Activated CD8-positive, alpha-beta T cell treated with anti-CD3 and anti-CD28 coated beads, Interleukin-2, amount 10 ng/mL, durations not matched to agents 7 days and 5 days (primary cell): ENCODE measurements at places on chromosomes 3 and 15.

GRCh38 chr3:168330983-168331382, 235.3 kb upstream of the GOLIM4 start:
- H3K27ac ChIP-seq: no peak overlapping the region
- DNase-seq: no peak
- no peak overlapping the region for H3K4me3 ChIP-seq
- no peaks in the 10 kb centered on the region for H3K36me3 ChIP-seq
- H3K4me1 ChIP-seq: no peaks in the 10 kb centered on the region

- no peaks in the 10 kb centered on the region for H3K27me3 ChIP-seq
- H3K4me1 ChIP-seq: peaks cover 29% of the 10 kb centered on the region
- peaks cover 28% of the 10 kb centered on the region for H3K36me3 ChIP-seq
- no peak for DNase-seq
- H3K27ac ChIP-seq: peak overlapping the region; percentile 73
- H3K4me3 ChIP-seq: peak overlapping the region; percentile 24
Observed at GRCh38 chr15:64110950-64111678, 15.3 kb downstream of the SNX1 start.

DNA sequence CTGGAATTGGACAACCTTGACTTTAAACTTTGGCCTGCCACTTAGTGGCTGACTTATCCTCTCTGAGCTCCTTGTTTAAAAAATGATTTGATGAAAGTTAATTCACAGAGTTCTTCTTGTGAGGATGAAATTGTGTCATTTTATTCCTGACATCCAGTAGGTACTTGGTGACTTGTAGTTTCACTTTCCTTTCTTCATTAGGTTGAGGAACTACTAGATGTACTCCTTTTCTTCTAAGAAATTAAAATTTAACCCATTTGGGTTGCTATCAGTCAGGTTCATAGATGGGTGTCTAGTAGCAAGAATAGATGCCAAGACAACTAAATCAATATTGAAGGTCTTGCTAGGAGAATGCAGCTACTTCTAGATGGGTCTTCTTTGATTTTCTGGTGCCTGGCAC, 5.2 kb downstream of the NR1D2 start:
- H3K27ac ChIP-seq: peak overlapping the region; percentile 80
- H3K36me3 ChIP-seq: no peaks in the 10 kb centered on the region
- H3K4me1 ChIP-seq: peaks cover 35% of the 10 kb centered on the region
- no peaks in the 10 kb centered on the region for H3K27me3 ChIP-seq

- H3K27me3 ChIP-seq: peaks cover 17% of the 10 kb centered on the region
- DNase-seq: peak; percentile 81
- peaks cover 55% of the 10 kb centered on the region for H3K4me1 ChIP-seq
Observed at GRCh38 chr3:194306109-194306686, 44.9 kb downstream of the CPN2 start.

- DNase-seq: no peak
- no peaks in the 10 kb centered on the region for H3K36me3 ChIP-seq
- H3K4me1 ChIP-seq: no peaks in the 10 kb centered on the region
- H3K27ac ChIP-seq: no peak overlapping the region
- no peak overlapping the region for H3K4me3 ChIP-seq
- peaks cover 19% of the 10 kb centered on the region for H3K27me3 ChIP-seq
Observed at GRCh38 chr15:60316961-60317360, 80.8 kb downstream of the ANXA2 start.

GRCh38 chr3:10744098-10744465, 71.9 kb upstream of the SLC6A11 start:
- no peaks in the 10 kb centered on the region for H3K4me1 ChIP-seq
- DNase-seq: peak; percentile 54
- H3K36me3 ChIP-seq: no peaks in the 10 kb centered on the region
- H3K27me3 ChIP-seq: peaks cover 3% of the 10 kb centered on the region

- H3K4me3 ChIP-seq: no peak overlapping the region
- no peaks in the 10 kb centered on the region for H3K36me3 ChIP-seq
- no peak overlapping the region for H3K27ac ChIP-seq
- no peak for DNase-seq
- peaks cover 11% of the 10 kb centered on the region for H3K4me1 ChIP-seq
Observed at GRCh38 chr3:43153216-43154083, 47.6 kb upstream of the POMGNT2 start.

GRCh38 chr15:34927726-34928125, 41.8 kb downstream of the AQR start:
- H3K27me3 ChIP-seq: no peaks in the 10 kb centered on the region
- no peak overlapping the region for H3K4me3 ChIP-seq
- no peak overlapping the region for H3K27ac ChIP-seq
- H3K4me1 ChIP-seq: no peaks in the 10 kb centered on the region
- peaks cover 54% of the 10 kb centered on the region for H3K36me3 ChIP-seq

DNA sequence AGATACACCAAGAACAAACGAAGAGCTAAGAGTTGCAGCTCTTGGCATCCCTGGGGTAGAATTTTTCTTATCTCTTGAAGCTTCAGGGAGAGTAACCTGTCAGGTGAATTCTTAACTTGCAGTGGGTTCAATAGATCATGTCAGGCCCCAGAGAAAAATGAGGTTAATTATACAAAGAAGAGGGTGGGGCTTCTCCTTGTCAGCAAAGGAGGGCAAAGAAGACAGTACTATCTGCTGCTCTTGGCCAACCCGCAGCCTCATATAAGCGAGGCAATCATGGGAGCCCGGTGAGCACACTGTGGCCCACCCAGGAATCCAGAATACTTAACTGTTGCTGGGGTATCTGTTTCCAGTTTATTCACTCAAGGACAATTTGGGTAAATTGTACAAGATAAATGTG, 110.2 kb downstream of the SEMA5B start:
- H3K36me3 ChIP-seq: no peaks in the 10 kb centered on the region
- H3K27ac ChIP-seq: no peak overlapping the region
- peaks cover 41% of the 10 kb centered on the region for H3K27me3 ChIP-seq
- no peak for DNase-seq
- H3K4me3 ChIP-seq: no peak overlapping the region

- H3K4me3 ChIP-seq: no peak overlapping the region
- no peaks in the 10 kb centered on the region for H3K4me1 ChIP-seq
- H3K27me3 ChIP-seq: no peaks in the 10 kb centered on the region
- H3K36me3 ChIP-seq: peaks cover 2% of the 10 kb centered on the region
- DNase-seq: no peak
Observed at GRCh38 chr3:129379582-129380358, 48.7 kb downstream of the EFCAB12 start.

DNA sequence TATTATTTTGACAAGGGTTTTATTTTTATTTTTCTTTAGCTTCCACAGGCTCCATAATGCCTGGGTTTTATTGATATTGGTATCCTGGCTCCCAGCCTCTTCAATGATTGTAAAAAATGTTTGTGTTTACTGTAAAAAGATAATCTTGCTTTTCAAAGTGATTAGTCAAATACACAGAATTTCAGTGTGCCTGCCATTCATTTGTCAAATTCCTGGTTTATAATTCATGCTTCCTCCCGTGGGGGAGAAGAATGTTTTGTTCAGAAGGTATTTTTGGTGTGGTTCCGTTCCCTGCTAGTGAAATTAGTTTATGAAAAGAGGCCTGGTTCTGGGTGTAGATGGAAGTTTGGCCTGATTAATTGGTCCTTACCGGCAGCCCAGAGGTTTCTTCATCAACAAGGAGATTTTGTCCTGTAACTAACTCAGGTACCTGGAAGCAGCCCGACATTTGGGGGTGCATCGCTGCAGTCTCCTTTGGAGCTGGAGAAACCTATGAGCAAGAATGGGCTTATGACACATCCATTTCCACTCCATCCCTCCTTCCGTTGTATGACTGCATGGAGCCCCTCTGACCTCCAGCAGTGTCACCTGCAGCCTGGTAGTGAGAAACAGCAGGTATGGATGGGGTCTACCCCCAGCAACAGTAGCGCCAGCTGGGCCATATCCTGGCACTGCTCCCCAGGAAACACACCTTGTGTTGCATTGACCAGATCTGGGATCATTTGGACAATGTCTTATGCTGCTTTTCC, 101.5 kb downstream of the PGPEP1L start:
- H3K36me3 ChIP-seq: no peaks in the 10 kb centered on the region
- DNase-seq: no peak
- H3K27me3 ChIP-seq: no peaks in the 10 kb centered on the region
- no peaks in the 10 kb centered on the region for H3K4me1 ChIP-seq
- no peak overlapping the region for H3K27ac ChIP-seq

DNA sequence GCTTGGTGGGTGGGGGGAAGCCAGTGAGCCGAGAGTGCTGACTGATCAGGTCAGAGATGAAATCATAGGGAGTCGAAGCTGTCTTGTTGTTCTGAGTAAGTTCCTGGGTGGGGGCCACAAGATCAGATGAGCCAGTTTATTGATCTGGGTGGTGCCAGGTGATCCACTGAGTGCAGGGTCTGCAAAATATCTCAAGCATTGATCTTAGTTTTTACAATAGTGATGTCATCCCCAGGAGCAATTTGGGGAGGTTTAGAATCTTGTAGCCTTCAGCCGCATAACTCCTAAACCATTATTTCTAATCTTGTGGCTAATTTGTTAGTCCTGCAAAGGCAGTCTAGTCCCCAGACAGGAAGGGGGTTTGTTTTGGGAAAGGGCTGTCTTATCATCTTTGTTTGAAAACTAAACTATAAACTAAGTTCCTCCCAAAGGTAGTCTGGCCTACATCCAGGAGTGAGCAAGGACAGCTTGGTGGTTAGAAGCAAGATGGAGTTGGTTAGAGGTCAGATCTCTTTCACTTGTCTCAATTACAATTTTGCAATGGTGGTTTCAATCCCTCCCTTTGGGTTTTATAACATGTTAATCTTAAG, 18.7 kb upstream of the MTMR14 start:
- H3K4me1 ChIP-seq: no peaks in the 10 kb centered on the region
- no peak for DNase-seq
- no peak overlapping the region for H3K4me3 ChIP-seq
- peaks cover 4% of the 10 kb centered on the region for H3K27me3 ChIP-seq
- no peak overlapping the region for H3K27ac ChIP-seq

- H3K27ac ChIP-seq: no peak overlapping the region
- no peaks in the 10 kb centered on the region for H3K4me1 ChIP-seq
- H3K4me3 ChIP-seq: no peak overlapping the region
- no peak for DNase-seq
- no peaks in the 10 kb centered on the region for H3K36me3 ChIP-seq
Observed at GRCh38 chr3:130354430-130354829, 9.0 kb downstream of the COL6A5 start.

DNA sequence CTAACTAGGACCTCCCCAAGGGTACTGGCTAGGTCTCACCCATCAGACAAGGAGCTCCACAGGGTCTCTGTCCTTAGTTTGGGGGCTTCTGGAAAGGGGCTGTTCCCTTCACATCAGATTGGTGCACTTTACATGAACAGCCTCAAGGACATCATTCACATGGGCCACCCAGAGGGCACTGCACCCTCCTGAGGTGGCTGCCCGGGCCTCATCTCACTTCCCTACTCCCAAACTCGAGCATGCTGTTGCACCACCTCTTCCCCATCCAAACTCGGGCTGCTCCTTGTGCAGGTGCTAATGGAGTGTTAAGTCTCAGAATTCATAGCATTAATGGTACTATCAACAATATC, 48.1 kb downstream of the RAB11A start:
- DNase-seq: no peak
- H3K36me3 ChIP-seq: no peaks in the 10 kb centered on the region
- peaks cover 17% of the 10 kb centered on the region for H3K4me1 ChIP-seq
- H3K27me3 ChIP-seq: no peaks in the 10 kb centered on the region

DNA sequence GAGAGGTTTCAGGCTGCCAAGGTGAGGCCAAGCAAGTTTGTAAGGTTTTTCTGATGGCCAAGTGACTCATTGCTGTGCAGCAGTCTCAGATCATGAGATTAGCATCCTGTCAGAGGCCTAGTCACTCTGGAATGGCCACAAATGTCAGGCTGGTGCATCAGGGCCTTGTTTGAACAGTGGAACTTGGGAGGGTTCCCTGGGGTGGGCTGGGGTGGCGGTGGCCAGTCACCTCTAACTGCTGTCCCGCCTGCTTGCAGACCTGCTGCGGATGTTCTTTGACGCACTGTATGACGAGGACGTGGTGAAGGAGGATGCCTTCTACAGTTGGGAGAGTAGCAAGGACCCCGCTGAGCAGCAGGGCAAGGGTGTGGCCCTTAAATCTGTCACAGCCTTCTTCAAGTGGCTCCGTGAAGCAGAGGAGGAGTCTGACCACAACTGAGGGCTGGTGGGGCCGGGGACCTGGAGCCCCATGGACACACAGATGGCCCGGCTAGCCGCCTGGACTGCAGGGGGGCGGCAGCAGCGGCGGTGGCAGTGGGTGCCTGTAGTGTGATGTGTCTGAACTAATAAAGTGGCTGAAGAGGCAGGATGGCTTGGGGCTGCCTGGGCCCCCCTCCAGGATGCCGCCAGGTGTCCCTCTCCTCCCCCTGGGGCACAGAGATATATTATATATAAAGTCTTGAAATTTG, 2.8 kb upstream of the FAM131A start:
- peak overlapping the region; percentile 22 for H3K4me3 ChIP-seq
- peaks cover 49% of the 10 kb centered on the region for H3K36me3 ChIP-seq
- peak overlapping the region; percentile 81 for H3K27ac ChIP-seq
- peaks cover 43% of the 10 kb centered on the region for H3K4me1 ChIP-seq

DNA sequence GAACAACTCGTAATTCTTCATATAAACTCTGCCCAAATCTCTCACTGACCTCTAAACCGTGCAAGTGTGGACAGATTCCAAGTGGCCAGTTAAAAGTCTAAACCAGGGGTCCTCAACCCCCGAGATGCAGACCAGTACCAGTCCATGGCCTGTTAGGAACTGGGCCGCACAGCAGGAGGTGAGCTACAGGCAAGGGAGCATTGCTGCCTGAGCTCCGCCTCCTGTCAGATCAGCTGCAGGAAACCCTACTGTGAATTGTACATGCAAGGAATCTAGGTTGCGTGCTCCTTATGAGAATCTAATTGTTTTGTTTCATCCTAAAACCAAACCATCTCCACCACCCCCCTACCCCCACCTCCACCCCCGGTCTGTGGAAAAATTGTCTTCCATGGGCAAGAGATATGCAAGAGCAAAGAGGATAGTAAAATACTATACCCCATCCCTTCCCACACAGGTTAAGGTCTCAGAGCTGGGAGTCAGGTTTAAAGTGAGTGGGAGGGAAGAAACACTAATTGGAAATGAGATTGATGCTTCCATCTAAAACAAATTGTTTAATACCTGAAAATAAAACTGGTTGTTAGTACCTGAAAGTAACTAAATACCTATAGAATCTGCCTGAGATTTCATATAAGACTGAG, 54.0 kb downstream of the POLQ start:
- no peak for DNase-seq
- no peak overlapping the region for H3K4me3 ChIP-seq
- peaks cover 70% of the 10 kb centered on the region for H3K36me3 ChIP-seq
- H3K27me3 ChIP-seq: no peaks in the 10 kb centered on the region
- H3K27ac ChIP-seq: no peak overlapping the region
- H3K4me1 ChIP-seq: no peaks in the 10 kb centered on the region

GRCh38 chr3:113304856-113305540, 93.6 kb downstream of the BOC start:
- H3K4me3 ChIP-seq: no peak overlapping the region
- no peak for DNase-seq
- H3K27ac ChIP-seq: no peak overlapping the region
- H3K4me1 ChIP-seq: no peaks in the 10 kb centered on the region

GRCh38 chr3:56107157-56107556, 361.1 kb downstream of the ERC2 start:
- no peak overlapping the region for H3K4me3 ChIP-seq
- no peak overlapping the region for H3K27ac ChIP-seq
- no peaks in the 10 kb centered on the region for H3K4me1 ChIP-seq
- no peak for DNase-seq
